ENCODE measurements at places on chromosomes 6 and 20.

GRCh38 chr20:12012241-12013222 lies 94.8 kb downstream of the BTBD3 start:
- DNase-seq = peak; percentile 22

DNA sequence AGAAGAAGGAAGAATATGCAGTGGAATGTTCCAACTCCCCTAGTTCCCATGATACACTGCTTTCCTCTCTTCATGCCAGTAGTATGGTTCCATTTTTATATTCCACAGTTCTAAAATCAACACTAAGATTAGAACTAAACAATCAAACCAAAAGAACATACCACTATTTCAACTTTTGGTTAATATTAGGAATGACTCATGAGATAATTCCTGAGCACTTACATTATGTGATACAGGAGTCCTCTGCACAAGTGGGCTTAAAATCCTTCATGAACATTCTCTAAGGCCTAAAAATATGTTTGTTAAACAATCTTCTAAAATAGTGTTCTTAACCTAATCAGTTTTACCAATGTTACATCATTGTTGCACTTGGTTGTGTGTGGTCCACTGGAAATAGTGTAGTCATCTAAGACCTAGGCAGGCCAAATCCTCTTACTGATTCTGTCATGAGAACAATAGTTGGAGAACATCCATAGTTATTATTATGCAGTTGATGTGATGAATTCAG lies 30.3 kb upstream of the RCAN2 start:
- no peak for DNase-seq

DNA sequence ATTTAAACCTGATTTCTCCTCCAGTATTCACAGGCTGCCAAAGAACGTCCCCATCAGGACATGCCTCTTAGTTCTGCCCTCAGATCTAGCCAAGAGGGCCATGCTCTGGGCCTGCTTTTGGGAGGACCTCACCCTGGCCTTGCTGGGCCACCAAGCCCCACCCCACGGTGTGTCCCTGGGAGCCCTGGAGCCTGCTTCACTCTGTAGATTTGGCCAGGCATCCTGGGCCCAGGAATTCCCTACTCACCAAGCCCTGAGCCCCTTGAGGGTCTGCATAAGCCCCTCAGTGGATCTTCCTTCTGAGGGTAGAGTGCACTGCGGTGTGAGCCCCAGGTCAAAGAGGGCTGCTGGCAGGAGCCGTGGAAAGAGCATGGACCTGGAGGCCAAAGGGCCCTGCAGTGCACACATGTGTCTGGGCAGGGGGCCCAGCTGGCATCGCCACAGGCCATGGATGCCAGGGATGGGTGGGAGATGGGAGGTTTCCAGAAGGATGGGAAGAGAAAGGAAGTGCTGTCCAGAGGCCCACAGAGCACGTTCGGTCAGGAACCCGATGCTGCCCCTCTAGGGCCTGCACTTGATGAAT lies 98.0 kb downstream of the DACT2 start:
- DNase-seq = no peak

DNA sequence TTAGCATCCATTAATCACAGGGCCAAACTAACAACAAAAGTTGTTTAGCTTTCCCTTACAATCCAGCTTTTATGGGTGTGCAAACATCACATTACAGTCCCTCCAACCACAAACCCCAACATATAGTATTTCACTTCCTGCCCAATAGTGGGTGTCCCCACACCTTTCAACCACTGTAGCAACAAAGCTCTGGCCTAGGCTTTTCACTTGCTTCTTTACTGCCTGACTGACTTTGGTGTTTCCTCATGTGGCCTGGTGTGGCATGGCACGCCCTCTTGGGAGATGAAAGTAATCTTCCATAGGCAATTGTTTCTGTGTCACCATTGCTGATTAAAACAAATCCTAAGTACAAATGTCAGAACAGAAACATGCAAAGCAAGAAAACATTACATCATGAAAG lies 46.3 kb downstream of the MCM8 start:
- peak; percentile 30 for DNase-seq

- no peak for DNase-seq
Observed at GRCh38 chr6:11851387-11851786, 72.8 kb upstream of the ADTRP start.

GRCh38 chr6:96749891-96750290 lies 87.4 kb downstream of the GPR63 start:
- no peak for DNase-seq

GRCh38 chr20:10848810-10849370 lies 175.1 kb upstream of the JAG1 start:
- DNase-seq = no peak

GRCh38 chr6:106119546-106119945 lies 33.4 kb downstream of the PRDM1 start:
- no peak for DNase-seq

DNA sequence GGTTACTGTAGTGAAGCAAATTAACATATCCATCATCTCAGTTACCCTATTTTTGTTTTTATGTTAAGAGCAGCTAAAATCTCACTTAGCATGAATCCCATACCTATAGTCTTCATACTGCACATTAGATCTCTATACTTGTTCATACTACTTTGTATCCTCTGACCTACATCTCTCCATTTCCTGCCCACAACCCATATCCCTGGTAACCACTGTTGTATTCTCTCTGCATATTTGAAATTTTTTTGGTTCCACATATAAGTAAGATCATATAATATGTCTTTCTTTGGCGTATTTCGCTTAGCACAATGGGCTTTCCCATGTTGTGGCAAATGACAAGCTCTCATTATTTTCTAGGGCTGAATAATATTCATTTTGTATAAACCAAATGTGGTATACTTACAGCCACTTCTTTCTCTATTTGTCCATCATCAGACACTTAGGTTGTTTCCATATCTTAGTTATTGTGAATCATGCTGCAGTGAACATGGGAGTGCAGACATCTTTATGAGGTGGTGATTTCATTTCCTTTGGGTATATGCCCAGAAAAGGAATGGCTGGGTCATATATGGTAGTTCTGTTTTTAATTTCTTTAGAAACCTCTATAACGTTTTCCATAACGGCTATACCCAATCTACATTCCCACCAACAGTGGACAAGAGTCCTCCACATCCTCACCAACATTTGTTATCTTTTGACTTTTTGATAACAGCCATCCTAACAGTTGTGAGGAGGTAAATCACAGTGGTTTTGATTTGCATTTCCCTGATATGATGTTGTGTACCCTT lies 39.8 kb downstream of the BACH2 start:
- DNase-seq = no peak

GRCh38 chr20:22462975-22463914 lies 121.1 kb downstream of the FOXA2 start:
- DNase-seq = no peak

GRCh38 chr20:24700166-24700860 lies 230.9 kb downstream of the SYNDIG1 start:
- DNase-seq = no peak

DNA sequence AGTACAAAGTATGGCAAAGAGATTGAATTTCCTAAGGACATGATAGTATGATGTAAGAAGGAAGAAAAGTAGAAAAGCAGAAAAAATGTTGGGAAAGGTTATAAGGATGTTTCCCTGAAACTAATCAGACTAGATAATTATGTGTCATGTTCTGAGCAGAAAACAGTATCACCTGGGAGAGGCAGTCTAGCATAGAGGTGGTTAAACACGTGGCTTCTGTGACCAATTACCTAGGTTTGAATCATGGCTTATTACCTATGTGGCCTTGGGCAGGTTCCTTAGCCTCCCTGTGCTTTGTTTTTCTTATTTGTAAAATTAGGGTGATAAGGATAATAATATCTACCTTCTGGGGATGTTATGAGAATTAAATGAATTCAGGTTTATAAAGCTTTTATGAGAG lies 38.0 kb downstream of the SCGN start:
- DNase-seq = no peak

DNA sequence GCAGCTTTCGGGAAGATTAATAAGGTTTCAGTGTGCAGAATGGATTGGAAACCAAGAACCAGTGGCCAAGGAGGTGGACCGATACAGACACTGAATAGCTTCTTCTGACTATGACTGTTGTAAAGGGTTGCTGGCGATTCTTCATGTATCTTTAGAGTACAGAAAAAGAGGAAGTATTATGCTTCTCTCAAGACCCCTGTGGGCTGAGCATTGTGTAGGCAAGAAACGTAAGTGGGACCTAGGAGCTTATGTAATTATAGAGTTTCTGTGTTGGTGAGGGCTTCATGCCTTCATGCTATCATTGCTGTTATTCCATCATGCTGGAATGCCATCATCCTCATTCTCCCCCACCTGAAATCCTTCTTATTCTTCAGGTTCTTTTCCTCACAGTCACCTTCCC lies 105.4 kb upstream of the AKIRIN2 start:
- DNase-seq = no peak

- no peak for DNase-seq
Observed at GRCh38 chr6:37752718-37753117, 55.0 kb upstream of the MDGA1 start.

DNA sequence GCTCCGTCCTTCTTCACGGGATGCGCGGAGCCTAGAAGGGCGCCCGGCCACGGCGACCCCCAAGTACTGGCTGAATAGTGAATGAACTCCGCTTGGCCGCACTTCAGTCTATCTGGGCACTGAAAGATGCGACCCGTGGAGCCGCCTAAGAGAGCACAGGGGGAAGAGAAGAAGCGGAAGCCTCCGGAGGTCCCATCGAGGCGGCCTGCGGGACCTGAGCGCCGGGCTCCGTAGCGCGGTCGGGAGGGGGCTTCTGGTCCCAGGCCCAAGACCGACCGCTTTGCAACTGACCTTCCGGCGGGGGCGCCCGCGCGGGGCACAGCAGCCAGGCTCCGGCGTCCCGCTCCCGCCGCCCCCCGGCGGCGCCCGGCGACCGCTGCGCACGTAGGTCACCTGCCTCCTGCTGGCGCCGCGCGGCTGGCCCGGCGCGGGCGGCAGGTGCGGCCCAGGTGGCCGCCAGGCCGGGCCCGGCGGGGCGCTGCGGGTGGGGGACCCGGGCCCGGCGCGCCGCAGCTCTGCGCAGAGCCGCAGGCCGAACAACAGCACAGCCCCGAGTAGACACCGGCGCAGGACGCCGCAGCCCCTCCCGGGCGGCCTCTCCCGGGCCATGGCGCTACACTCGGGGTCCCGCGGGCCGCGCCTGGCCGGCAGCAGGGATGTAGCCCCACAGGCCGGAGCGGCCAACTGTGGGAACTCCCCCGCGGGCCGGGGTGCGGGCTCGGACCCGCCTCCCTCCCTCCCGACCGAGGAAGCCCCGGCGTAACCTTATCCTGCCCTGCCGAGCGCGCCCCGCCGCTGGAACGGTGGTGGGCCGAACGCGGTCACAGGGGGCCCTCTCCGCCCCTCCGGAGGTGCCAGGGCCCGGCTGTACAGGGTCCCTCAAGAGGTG lies at the start of gene METTL24:
Gene METTL24, minus strand, starts transcription at position 686 of the 889 bp plus-strand sequence. Its CDS starts 77 bp downstream, at position 609.
- peak; percentile 26 for DNase-seq

DNA sequence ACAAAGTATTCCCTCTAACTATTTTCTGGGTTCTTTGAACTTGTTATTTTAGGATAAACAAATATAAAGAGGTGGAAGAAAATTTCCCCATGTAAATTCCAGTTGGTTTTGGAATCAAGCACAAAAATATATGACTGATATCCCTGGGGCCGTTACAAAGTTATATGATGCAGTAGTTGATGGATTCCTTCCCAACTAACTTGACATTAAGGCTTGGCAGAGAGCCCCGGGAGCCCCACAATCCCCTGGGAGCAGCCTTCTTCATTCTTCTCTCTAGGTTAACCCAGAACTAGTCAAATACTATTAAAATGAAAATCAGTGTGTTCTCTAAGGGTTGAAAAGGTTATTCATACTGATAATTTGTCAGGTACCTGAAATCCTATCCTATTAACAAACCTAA lies 508.9 kb upstream of the SOX4 start:
- no peak for DNase-seq

DNA sequence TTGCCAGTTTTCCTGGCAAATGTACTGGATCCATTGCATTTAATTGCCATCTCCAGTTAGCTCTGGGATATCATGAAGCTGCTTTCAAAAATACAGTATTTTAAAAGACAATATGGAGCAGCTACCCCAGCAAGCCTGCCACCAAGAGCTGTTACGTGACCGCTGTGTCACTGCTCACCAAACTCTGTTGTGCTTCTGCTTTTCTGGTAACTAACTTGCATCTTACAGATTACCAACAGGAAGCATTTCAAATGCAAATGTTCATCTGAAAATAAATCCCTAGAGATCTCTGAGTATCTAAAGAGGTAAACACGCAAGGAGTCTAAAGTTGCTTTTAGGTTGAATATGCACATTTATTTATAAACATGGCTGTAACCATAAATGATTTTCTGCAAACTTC lies 1008.3 kb downstream of the KIF16B start:
- no peak for DNase-seq

DNA sequence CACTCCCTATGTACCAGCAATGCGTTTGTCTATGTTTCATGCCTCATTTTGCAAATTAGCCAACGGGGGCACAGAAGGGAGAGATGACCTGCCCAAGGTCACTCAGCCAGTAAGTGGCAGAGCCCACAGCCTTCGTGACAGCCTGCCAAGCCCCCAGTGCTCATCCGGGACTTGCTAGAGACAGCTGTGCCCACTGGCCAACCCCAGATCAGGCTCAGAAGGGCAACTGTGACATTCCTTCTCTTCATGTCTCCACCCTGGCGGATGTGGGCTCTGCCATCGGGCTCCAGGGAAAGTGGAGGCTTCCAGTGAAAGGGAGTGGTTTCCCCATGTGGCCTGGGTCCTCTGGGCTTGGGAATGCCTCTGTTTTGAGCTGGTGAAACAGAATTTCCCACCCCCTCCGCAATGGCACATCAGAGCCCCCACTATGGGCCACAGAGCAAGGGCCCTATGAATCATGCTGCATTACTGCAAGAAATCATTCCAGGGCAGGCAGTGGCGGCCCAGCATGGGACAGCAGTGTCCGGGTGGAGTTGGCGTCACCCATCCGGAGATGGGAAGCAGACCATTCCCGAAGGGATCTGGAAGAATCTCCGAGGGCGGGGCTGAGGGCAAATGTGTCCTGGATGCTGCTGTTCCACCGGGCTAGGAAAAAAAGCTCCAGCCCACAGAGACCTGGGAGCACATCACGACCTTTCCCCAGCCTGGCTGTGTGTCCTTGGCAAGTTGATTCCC lies 9.1 kb downstream of the RSPO4 start:
- no peak for DNase-seq

GRCh38 chr6:100088009-100088408 lies 94.0 kb upstream of the MCHR2 start:
- no peak for DNase-seq

GRCh38 chr6:128172081-128172480 lies 271.2 kb upstream of the THEMIS start:
- DNase-seq = no peak

DNA sequence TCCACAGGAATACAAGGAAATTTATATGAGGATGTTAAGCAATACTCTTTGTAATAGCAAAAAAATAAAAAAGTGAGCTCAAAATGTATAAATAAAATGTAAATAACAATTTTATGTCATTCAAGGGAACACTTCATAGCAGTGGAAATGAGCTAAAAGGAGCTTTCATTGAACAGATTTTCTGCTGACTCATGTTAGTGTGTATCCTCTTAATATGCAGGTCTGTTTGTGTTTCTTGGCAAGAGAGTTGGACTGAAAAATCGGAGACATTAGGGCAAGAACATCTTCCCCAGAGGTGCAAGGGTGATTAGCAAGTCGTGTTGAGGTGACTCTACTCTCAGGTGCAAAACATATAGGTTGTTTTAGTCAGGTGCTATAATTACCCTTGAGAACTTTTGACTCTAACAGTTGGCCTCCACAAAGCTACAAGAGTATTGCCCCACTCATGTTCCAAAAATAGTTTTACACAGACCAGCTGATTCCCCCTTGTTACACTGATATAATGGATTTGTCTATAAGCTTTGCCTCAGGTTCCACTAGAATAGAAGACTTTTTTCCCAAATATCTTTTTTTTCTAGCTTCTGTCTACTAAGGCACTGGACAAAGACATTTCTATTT lies 702.9 kb downstream of the TENT5A start:
- DNase-seq = no peak

GRCh38 chr20:1075616-1076015 lies 42.8 kb upstream of the PSMF1 start:
- no peak for DNase-seq

Data from stimulated activated naive CD8-positive, alpha-beta T cell treated with anti-CD3 and anti-CD28 coated beads, Interleukin-15, Interleukin-2, amounts not matched to agents 100 U/mL and 50 U/mL, for 24 hours (primary cell).